ENCODE measurements at places on chromosomes 4 and X.

DNA sequence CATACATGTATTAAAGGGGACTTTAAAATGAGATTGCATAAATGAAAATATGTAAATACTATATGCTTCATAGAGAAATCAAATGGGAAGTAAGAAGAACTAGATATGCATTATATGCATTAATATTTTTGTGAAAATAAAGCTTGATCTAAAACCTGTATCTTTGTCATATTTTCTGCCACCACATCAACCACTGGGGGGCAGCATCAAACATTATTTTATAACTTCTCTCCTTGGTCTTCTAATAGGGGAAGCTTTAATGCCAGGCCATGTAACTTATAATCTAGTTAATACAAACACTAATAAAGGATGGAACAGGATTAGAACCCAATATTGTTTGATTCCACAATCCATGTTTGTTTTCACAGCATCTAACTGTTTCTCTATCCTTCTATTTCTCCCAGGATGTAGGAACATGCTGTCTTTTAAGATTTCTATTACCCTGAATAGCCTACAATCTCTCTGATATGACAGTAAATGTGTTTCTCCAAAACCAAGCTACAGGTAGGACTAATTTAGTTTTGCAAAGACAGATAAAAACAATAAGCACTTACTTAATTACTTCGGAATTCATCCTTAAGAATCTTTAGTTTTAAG, 10.0 kb downstream of the QRFPR start:
- peak; percentile 32 for DNase-seq

- DNase-seq, result no peak
Observed at GRCh38 chr4:54525602-54526001, 132.2 kb upstream of the KIT start.

- no peak for DNase-seq
Observed at GRCh38 chr4:3783693-3784306, 17.6 kb downstream of the ADRA2C start.

GRCh38 chr4:188297873-188298272, 158.6 kb downstream of the TRIML1 start:
- DNase-seq, result no peak

DNA sequence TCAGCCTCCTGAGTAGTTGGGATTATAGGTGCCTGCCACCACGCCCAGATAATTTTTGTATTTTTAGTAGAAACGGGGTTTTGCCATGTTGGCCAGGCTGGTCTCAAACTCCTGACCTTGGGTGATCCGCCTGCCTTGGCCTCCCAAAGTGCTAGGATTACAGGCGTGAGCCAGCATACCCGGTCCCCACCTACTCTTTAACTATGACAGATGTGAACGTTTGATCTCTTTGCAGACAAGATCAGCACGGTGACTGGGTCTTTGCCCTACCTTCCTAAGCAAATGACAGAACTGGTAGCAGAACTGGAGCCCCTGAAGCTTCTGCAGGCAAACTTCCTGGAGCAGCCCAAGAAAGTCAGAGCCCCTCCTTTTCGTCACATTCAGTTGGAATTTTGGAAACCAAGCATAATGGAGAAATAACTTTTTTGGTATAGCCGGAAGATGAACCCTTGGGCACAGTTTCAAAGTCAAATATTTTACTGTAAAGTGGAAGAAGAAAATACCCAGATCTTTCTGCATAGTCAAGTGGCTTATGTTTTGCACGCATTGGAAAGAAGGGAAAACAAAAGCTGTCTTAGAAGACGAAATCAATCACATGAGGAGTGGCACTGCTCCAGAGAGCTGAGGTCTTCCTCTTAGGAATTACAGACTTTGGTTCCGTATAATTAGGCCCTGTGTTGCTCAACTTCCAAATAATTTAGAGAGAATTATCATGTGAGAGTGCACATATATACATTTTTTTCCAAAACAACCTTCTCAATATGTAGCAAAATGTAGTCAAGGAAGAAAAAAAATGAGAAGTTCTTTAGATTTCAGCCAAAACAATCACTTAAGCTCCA, 90.6 kb downstream of the SORBS2 start:
- no peak for DNase-seq

DNA sequence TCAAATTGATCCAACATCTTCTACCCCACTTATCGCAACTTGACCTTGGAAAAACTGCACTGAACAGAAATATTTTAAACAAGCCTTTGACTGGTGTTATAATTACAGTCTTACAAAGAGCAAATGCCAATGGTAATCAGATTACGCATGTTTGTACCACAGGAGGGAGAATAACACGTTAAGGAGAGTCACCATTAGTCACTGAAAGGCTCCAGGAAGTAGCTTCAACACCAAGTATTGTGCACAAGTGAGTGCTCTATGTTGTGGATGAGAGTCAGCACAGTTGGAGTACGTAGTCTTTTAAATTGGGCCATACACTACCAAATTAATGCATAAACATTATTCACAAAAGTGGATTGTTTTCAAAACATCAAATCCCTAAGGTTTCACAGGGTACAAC, 1081.5 kb upstream of the TENM3 start:
- no peak for DNase-seq

- no peak for DNase-seq
Observed at GRCh38 chr4:88759039-88759894, 61.6 kb upstream of the NAP1L5 start.

DNA sequence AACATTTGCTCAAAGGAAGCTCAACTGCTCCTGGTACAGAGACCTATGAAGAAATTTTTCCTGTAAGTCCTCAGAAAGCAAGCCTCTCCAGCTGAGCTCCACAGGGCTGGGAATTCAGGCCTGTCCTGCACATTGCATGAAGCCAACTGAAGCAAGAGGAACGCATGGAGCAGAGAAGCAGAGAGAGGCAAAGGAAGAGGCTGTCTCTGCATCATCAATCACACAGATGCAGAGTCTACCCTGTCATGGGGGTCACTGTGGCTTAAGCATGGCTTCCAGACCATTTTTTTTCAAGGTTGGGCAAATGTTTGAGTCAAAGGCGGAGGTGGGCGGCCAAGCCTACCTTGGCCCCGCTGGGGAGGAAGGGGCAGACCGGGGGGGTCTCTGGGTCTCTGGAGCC, 110.3 kb upstream of the MSX1 start:
- no peak for DNase-seq

DNA sequence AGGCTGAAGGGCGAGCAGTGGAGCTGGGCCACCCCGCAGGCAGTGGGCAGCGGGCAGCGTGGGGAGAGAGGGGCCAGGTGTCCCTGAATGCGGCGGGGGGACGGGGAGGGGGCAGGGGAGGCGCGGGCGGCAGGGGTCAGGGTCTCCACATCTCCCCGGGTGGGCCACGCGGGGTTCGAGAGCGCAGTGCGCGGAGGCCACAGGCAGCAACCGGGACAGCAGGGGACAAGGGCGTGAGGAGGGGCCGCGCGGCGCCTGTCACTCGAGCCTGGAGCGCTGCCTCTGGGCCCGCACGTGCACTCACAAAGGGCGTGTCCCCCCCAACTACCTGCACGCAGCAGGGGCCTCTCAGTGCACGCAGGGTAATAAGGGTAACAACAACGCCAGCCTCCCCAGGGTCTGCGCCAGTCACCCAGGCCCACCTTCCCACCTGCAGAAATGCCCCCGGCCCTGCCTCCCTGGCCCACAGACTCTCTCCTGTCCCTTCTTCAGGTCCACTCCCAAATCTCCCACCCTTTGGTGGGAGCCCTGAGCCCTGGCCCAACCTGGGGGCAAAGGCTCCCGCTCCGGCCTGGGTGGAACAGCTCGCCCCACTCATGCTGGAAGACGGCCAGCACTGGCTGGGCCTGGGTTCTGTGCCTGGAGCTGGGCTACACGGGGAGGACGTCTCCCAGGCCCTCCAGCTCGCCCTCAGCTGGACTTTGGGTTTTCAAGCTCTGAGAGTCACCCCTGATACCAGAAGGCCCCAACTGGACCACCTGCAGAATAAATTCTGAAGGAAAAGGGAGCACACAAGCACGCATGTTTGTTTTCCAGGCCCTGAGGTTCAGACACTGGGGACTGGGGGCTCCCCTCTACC, 53.2 kb downstream of the ZFYVE28 start:
- no peak for DNase-seq

DNA sequence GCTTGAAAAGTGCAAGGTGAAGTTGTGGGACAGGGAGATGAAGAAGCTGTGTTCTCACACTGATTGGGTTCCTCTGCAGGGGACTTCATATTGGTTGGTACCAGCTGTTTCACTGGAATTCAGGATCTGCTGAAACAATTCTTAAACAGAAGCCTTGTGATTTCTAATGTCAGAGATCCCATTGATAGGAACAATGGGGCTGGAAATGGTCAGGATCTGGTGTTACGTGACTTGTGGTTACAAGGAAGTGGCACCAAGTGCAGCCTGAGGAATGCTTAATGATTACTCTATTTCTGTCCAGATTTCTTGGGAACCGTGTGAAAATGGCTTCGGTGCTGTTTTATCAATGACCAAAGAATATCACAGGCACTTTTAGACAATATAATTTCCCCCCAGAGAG, 68.1 kb downstream of the MOSPD2 start:
- DNase-seq, result no peak

GRCh38 chr4:118947095-118947494, 58.4 kb downstream of the SYNPO2 start:
- no peak for DNase-seq

GRCh38 chrX:621705-622503, 8.7 kb upstream of the SHOX start:
- no peak for DNase-seq

GRCh38 chrX:137362583-137362982, 203.3 kb upstream of the ZIC3 start:
- no peak for DNase-seq

Data from CD4-positive, alpha-beta T cell treated with Interleukin-15 for 4 hours (primary cell).